Stimulated activated CD4-positive, alpha-beta T cell treated with anti-CD3 and anti-CD28 coated beads, Interleukin-1b, Interleukin-23, amount 100 ng/mL, for 1 hour (primary cell): ENCODE measurements at places on chromosomes 6 and 20.

DNA sequence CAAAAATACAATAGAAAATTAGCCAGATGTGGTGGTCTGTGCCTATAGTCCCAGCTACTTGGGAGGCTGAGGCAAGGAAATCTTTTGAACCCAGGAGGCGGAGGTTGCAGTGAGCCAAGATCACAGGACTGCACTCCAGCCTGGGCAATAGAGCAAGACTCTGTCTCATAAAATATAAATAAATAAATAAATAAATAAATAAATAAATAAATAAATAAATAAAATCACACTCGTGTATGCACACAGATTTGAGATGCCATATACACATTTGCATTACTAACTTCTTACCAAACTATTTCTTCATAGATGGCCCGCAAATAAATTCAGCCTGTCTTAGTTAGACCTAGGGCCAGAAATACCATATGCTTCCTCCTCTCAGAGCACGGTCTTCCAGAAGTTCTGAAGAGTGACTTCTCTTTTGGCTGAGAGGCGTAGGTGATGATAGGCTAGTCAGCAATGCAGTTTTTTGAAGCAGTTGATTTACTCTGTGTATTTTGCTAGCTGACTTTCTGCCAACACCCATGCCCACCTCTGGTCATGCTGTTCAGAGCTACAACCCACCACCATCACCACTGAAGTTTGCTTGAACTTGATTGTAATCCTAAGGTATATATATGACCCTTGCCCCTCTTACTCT is 150.1 kb downstream of the SASH1 start:
- no peak for DNase-seq

GRCh38 chr6:70686548-70687133 is 19.0 kb downstream of the SMAP1 start:
- DNase-seq: no peak

GRCh38 chr6:159654483-159655098 is 38.5 kb downstream of the SOD2 start:
- DNase-seq: no peak

GRCh38 chr20:40462566-40462965 is 226.5 kb downstream of the MAFB start:
- no peak for DNase-seq
